ENCODE measurements at places on chromosomes 3 and 15.

- no peak for DNase-seq
Measured at GRCh38 chr3:133380481-133381225, 19.2 kb upstream of the BFSP2 start.

- DNase-seq: no peak
Measured at GRCh38 chr3:188691004-188691403, 480.8 kb upstream of the TPRG1 start.

DNA sequence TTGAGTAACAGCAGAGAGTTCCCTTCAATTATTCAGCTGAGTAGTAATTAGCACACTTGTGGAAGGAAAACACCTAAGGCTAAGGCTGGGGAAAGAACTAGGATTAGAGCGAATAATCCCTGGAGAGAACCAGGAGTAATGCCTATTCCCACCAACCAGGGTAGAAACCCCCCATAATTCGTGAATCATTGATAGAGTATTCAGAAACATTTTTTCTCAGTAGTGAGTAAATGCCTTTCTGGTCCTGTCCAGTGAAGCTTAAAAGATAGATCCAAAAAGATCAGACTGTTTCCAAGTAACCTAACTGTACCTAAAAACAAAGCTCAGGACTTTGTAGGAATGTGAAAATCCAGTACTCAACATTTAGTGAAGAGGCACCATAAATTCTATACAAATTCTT, 71.2 kb downstream of the DGKG start:
- no peak for DNase-seq

GRCh38 chr3:159936541-159936940, 52.1 kb upstream of the IL12A start:
- no peak for DNase-seq

GRCh38 chr15:76258460-76258859, 52.8 kb downstream of the ETFA start:
- DNase-seq: no peak

DNA sequence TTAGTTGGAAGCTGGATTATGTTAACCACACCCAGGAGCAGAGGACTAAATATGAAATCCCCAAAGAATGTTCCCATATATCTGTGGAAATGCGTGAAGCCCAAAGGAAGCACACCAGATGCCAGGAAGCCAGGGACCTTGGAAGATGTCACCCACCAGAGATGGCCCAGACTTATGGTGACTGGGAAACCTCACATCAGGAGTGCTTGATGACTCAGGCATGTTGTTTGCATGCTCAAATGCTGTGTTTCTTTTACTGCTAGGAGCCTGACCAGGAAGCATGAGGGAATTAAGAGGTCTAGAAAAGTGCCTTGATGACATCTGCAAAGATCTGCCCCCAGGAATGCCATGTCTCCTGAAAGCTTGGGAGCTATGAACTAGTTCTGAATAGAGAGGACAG, 109.0 kb upstream of the SLC2A2 start:
- no peak for DNase-seq

DNA sequence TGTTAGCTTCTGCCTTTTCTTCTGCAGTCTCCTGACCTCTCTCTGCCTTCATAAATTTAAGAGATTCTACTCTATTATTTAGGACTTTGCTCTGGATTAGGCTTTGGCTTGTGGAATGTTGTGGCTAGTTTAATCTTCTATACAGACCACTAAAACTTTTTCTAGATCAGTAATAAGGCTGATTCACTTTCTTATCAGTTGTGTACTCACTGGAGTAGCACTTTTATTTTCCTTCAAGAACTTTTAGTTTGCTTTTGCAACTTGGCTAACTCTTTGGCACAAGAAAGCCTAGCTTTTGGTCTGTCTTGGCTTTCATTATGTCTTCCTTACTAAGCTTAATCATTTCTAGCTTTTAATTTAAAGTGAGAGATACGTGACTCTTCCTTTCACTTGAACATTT, 265.5 kb upstream of the TBC1D5 start:
- DNase-seq: no peak

GRCh38 chr3:133047980-133048379, 9.8 kb downstream of the TMEM108 start:
- DNase-seq: no peak

- DNase-seq: no peak
Measured at GRCh38 chr3:88076712-88077111, 17.7 kb downstream of the ZNF654 start.

All from activated CD8-positive, alpha-beta memory T cell treated with anti-CD3 and anti-CD28 coated beads for 4 hours (primary cell).